Activated T-helper 1 cell treated with anti-CD3 and anti-CD28 coated beads, Interleukin-12 subunit alpha, Interleukin-12 subunit beta, Interleukin-2, Interleukin-4 antibody, amounts not matched to agents 30 ng/mL and 10 ng/mL and 1 ng/mL, durations not matched to agents 14 hours and 24 hours and 36 hours (primary cell): ENCODE measurements at places on chromosomes 6 and 20.

- H3K27me3 ChIP-seq, result no peaks in the 10 kb centered on the region
- no peak for DNase-seq
- no peak overlapping the region for H3K27ac ChIP-seq
- H3K4me3 ChIP-seq, result no peak overlapping the region
Observed at GRCh38 chr20:35788796-35789195, 17.0 kb downstream of the PHF20 start.

DNA sequence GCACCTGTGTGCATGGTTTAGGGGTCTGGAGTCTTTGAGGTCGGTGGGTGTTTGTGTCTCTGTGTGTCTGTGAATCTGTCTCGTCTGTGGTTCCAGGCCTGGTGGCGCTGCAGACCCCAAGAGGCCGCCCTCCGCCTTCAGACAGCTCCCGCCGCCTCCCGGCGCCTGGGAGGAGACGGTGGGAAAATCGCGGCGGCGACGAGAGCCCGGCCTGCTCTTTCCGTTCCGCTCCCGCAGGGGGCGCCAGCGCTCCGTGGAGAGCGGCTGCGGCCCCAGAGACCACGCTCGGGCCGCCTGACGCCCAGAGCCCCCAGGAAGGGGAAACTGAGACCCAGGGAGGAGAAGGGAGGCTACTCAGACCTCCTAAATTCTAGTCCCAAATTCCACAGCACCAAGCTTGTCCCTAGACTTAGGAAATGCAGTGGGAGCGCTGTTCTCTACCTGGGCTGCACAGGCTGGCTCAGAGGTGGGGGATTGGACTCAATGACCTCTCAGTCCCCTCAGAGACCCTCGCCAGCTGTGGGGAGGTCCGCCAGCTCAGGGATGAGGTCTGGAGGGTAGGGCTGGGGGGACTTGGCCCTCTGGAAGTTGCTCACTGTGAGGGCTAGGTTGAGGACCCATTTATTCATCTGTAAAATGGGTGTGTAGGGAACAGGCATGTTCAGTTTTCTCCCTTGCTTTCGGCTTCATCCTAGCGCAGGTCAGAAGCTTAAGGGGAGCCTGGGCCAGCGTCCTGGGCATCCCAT is 36.9 kb upstream of the BLCAP start:
- no peak overlapping the region for H3K27ac ChIP-seq
- H3K36me3 ChIP-seq, result no peaks in the 10 kb centered on the region
- peaks cover 32% of the 10 kb centered on the region for H3K27me3 ChIP-seq
- peak; percentile 20 for DNase-seq
- H3K4me3 ChIP-seq, result no peak overlapping the region
- H3K4me1 ChIP-seq, result no peaks in the 10 kb centered on the region

DNA sequence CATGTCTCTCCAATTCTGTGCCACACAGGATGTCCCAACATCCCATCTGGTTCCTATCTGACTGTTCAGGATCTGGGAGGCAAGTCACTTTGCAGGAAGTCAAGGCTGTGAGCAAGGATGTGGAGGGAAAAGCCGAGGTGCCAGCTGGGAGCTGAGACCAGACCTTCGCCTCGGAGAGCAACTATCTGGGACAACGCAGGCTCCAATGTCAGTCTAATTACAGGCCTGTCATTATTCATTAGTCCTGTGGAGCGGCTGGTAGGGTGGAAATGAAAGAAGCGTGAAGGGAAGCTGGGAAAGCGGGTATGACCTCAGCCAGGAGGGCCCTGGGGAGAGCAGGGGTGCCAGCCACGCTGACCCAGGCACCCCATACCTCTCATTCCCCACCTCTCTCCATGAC is 147.3 kb downstream of the UNC5CL start:
- H3K36me3 ChIP-seq, result no peaks in the 10 kb centered on the region
- DNase-seq, result no peak
- H3K27me3 ChIP-seq, result peaks cover 2% of the 10 kb centered on the region
- no peak overlapping the region for H3K27ac ChIP-seq

DNA sequence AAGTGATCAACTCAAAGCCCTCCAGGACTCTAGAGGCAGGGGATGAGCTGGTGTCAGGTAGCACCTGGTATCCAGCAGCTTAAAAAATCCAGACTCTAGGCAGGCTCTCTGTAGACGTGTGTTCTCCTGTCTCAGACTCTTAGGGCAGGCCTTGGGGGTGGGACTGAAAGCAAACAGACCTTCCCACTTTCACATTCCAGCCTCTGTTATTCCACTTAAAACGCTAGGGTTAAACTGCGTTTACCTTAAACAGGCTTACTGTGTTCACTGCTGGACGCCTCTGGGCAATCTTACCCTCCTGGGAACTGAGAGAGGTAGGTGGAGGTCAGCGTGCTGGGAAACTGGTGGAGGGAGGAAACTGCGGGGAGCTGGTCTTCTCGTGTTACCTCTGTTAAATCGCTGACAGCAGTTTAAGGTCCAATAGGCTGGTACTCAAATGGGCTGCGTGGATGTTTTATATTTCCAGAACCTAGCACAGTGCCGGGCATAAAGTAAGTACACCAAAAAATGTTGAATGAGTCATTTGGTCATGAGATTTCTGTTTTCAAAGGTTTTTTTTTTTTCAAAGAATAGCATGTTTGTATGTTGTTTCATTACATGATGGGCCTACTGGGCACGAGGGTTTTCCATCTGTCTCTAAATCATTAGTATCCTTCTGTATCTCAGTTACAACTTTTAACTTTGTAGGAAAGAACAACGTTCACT is at the start of gene GCNT2:
Gene GCNT2 (plus strand): TSS at position 248 of the 705 bp plus-strand sequence. CDS start 7,561 bp downstream, outside the sequence.
- no peak for DNase-seq
- no peaks in the 10 kb centered on the region for H3K36me3 ChIP-seq
- no peaks in the 10 kb centered on the region for H3K4me1 ChIP-seq
- H3K27me3 ChIP-seq, result peaks cover 3% of the 10 kb centered on the region
- H3K4me3 ChIP-seq, result no peak within 1 kb of the TSS
- no peak within 1 kb of the TSS for H3K27ac ChIP-seq

GRCh38 chr6:118580585-118581419 is 32.7 kb downstream of the PLN start:
- H3K27me3 ChIP-seq, result no peaks in the 10 kb centered on the region
- H3K27ac ChIP-seq, result no peak overlapping the region
- DNase-seq, result no peak
- H3K4me3 ChIP-seq, result no peak overlapping the region

DNA sequence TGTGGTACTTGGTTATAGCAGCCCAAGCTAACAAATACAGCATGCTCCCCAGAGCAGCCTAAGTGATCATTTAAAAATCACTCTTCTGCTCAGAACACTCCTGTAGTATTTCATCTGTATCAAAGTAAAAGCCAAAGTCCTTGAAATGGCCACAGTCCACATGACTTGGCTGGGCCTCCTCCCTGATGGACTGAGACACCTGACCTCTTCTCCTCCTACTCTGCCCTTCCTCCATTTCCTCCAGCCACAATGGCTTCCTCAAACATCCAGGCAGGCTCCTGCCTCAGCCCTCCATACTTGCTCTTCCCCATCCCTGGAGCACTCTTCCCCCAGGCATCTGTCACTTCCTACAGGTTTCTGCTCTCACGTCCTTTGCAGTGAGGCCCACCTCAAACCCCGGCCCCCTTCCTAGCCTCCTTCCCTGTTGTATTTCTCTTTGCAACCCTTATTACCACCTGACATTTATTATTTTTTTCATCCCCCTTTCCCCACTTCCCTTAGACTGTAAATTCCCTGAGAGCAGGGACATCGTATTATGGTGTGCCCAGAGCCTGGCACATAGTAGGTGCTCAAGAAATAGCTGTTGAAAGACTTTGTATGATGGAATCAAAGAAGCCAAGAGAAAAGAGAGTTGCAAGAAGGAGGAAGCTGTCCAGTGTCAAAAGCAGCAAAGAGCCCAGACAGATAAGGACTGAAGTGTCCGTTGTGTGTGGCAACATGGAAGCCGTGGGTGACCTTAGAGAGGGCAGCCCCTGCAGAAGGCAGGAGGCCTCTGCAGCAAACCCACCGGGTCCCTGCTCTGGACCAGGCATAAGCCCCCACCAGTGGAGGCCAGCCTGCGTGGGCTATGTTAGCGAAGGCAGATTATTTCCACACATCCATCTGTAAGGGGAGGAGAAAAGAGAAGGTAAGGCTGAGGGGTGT is 87.5 kb downstream of the TRERF1 start:
- peak overlapping the region; percentile 89 for H3K27ac ChIP-seq
- peaks cover 52% of the 10 kb centered on the region for H3K36me3 ChIP-seq
- DNase-seq, result no peak
- no peaks in the 10 kb centered on the region for H3K27me3 ChIP-seq

- no peaks in the 10 kb centered on the region for H3K4me1 ChIP-seq
- no peak for DNase-seq
- no peak overlapping the region for H3K27ac ChIP-seq
Observed at GRCh38 chr6:84249724-84250123, 22.3 kb upstream of the CEP162 start.

GRCh38 chr6:246352-246751 is 45.9 kb upstream of the DUSP22 start:
- DNase-seq, result no peak
- no peak overlapping the region for H3K27ac ChIP-seq
- H3K4me1 ChIP-seq, result peaks cover 10% of the 10 kb centered on the region
- H3K36me3 ChIP-seq, result peaks cover 2% of the 10 kb centered on the region

DNA sequence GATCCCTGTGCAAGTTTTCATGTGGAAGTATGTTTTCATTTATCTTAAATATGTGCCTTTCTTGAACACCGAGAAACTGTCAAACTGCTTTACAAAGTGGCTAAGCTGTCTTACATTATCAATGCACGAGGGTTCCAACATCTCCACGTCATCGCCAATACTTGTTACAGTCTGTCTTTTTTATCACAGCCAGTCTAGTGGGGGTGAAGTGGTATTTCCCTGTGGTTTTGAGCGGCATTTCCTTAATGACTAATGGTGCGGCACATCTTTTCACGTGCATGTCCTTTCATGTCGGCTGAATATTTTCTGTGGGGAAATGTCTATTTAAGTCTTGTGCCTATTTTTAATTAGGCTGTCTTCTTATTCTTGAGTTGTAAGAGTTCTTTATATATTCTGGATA is 280.4 kb downstream of the FOXC1 start:
- no peaks in the 10 kb centered on the region for H3K36me3 ChIP-seq
- no peaks in the 10 kb centered on the region for H3K27me3 ChIP-seq
- H3K4me3 ChIP-seq, result no peak overlapping the region
- H3K4me1 ChIP-seq, result peaks cover 12% of the 10 kb centered on the region
- no peak for DNase-seq
- no peak overlapping the region for H3K27ac ChIP-seq

DNA sequence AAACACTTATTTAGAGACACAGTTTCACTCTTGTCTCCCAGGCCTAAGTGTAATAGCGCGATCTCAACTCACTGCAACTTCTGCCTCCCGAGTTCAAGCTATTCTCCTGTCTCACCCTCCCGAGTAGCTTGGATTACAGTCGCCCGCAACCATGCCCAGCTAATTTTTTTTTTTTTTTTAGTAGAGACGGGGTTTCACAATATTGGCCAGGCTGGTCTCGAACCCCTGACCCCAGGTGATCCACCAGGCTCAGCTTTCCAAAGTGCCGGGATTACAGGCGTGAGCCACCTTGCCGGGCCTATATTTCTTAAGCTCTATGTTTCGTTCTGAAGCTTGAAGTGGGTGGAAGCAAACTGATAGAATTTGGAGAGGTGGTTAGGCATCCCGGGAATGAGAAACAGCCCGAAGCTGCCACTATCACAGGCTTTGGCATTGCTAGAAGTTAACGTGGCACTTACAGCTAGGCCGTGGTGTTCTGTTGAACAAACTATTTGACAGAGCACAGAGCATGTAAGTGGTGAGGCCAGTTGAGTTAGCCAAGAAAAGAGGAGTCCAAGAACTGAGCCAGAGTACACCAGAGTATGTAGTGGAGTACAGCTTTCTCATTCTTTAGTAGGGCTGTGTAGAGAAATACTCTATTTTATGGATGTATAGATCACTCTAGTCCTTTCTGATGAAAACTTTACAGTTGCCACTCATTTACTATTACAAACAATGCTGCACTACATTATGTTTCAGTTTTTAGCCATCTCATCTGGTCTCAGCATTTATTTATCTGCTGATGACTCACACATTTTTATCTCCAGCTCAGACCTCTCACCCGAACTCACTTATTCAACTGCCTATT is 62.0 kb upstream of the HFE start:
- peak overlapping the region; percentile 85 for H3K4me3 ChIP-seq
- H3K36me3 ChIP-seq, result no peaks in the 10 kb centered on the region
- DNase-seq, result no peak
- H3K4me1 ChIP-seq, result peaks cover 85% of the 10 kb centered on the region
- H3K27me3 ChIP-seq, result peaks cover 2% of the 10 kb centered on the region

GRCh38 chr6:158231551-158232315 is 63.6 kb downstream of the GTF2H5 start:
- H3K27ac ChIP-seq, result peak overlapping the region; percentile 67
- peaks cover 2% of the 10 kb centered on the region for H3K27me3 ChIP-seq
- peaks cover 4% of the 10 kb centered on the region for H3K36me3 ChIP-seq
- peak overlapping the region; percentile 80 for H3K4me3 ChIP-seq
- peaks cover 26% of the 10 kb centered on the region for H3K4me1 ChIP-seq

GRCh38 chr6:83417880-83418663 is 12.8 kb downstream of the ME1 start:
- no peak for DNase-seq
- no peak overlapping the region for H3K27ac ChIP-seq
- no peaks in the 10 kb centered on the region for H3K36me3 ChIP-seq
- H3K4me1 ChIP-seq, result no peaks in the 10 kb centered on the region
- H3K27me3 ChIP-seq, result no peaks in the 10 kb centered on the region

DNA sequence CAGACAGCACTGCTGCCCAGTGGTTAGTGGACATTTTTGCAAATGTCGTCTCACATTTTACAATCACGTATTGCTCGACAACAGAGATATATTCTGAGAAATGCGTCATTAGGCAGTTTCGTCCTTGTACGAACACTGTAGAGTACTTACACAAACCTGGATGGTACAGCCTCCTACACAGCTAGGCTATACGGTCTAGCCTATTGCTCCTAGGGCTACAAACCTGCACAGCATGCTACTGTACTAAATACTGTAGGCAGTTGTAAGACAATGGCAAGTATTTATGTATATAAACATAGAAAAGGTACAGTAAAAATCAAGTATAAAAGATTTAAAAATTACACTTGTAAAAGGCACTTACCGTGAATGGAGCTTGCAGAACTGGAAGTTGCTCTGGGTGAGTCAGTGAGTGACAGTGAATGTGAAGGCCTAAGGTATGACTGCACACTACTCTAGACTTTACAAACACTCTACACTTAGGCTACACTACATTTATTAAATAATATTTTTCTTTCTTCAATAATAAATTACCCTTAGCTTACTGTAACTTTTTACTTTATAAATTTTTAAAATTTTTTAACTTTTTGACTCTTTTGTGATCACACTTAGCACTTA is 43.1 kb downstream of the ALDH5A1 start:
- no peak overlapping the region for H3K4me3 ChIP-seq
- DNase-seq, result no peak
- no peaks in the 10 kb centered on the region for H3K36me3 ChIP-seq
- no peak overlapping the region for H3K27ac ChIP-seq
- no peaks in the 10 kb centered on the region for H3K27me3 ChIP-seq

DNA sequence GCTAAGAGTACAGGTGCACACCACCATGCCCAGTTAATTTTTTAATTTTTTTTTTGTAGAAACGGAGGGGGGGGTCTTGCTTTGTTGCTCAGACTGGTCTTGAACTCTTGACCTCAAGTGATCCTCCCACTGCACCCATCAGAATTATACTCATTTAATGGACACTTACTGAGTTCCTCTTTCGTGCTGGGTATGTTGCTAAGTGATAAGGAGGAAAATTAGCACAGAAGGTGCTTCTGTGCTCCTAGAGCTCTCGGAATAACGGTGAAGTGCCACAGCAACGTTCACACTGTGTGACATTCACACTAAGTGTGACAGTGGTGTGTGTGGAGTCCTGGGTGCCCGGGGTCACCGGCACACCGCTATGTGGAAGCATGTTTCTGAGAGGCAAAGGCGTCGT is 32.1 kb upstream of the BMP6 start:
- H3K4me1 ChIP-seq, result peaks cover 16% of the 10 kb centered on the region
- no peak for DNase-seq
- no peak overlapping the region for H3K4me3 ChIP-seq
- H3K27me3 ChIP-seq, result peaks cover 3% of the 10 kb centered on the region
- H3K27ac ChIP-seq, result no peak overlapping the region
